ENCODE measurements at places on chromosomes 13 and 19.
A peak's percentile ranks its signal among the peaks of the same experiment; 100 is the strongest.

DNA sequence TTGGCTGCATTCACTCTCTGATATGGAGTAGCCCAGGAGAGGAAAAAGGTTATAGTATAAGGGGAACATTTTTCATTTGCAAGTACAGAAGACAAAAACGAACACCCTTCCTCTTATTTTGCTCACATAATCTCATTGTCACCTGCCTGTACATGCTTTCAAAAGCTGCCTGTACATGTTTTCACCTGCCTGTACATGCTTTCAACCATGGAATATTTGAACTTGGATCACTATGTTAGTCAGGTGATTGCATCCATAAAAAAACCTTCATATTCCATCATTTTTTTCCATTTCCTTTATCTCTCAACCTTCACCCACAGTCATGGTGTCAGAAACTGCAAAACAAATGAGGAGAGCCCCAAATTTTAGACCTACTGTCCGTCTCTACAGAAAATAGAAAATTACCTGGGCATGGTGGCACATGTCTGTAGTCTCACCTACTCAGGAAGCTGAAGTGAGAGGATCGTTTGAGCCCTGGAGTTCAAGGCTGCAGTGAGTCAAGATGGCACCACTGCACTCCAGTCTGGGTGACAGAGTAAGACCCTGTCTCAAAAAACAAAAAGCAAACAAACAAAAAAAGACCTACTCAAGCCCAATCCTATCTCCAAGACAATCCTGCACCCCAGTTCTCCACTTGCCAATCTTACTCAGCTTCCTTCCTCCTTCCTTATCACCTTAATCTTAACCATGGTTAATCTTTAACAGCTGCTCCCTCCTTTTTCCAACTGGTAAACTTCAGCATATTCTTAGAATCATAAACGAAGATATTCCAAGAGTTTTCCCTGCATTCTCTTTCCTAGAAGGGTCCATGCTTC, 11.6 kb downstream of the IGFL2 start:
- DNase-seq: no peak

GRCh38 chr19:43741075-43741825, 13.5 kb downstream of the SMG9 start:
- no peak for DNase-seq

GRCh38 chr13:33541456-33541855, 255.9 kb upstream of the STARD13 start:
- DNase-seq: no peak

DNA sequence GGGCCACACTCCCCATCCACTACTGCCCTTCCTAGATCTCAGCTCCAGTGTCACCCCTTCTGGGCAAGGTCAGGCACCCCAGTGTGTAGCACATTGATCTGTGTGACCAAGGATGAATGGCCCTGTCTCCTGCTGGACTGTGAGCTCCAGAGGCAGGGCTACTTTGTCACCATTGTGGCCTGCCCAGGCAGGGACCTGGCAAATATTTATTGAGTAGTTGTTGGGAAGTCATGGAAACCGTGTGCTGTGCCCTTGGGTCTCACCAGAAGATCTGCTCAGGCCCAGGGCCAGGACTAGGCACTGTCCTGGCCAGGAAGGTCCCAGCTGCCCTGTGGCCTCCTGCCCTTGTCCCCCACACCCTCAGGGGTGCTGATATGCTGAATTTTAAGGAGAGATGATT, 10.5 kb downstream of the NACC1 start:
- DNase-seq: no peak

GRCh38 chr13:95388420-95389079, 87.3 kb upstream of the ABCC4 start:
- no peak for DNase-seq

DNA sequence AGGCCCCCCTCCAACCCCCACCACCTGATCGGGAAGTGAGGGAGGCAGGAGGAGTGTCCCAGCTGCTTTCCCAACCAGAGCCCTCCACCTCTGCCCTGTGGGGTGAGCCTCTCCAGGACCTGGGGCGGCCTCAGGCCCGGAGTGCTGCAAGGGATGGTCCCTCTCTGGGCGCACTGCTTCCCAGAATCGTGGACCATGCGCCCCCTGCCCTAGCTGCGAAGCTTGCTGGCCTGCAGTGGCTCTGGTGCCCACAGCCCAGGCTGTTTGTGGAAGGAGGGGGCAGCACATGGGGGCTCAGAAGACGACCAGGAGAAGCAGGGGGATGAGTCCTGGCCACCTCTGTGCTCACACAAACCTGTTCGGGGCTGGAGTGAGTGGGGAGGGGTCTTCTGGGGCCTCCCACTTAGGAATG, 33.6 kb downstream of the CEBPG start:
- DNase-seq: no peak

- no peak for DNase-seq
Observed at GRCh38 chr19:10104130-10104513, 1.6 kb upstream of the ANGPTL6 start.

DNA sequence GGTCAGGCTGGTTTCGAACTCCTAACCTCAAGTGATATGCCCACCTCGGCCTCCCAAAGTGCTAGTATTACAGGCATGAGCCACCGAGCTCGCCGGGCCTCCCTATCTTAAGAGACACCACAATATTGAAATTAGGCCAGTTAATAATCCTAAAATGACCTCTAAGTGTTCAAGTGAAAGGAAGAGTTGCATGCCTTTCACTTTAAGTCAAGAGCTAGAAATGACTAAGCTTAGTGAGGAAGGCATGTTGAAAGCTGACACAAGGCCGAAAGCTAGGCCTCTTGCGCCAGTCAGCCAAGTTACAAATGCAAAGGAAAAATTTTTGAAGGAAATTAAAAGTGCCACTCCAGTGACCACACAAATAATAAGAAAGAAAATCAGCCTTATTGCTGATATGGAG, 144.5 kb upstream of the FNDC3A start:
- DNase-seq: no peak

DNA sequence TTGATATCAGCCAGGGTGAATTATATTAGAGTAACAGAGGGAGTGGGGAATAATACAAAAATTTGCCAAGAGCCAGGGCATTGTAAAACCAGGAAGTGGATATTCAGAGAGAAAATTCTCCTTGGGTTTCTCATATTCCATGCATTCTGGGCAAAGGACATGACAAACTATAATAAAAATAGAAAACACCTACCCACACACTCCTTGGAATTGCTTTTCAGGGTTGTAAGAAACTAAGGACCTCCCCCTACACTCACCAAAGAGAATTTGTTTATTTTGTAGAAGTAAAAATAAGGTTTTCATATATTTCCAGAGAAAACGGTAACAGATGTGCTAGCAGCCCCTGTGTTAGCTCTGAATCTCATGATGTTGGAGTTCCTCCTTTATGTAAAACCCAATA, 649.6 kb downstream of the SLITRK1 start:
- DNase-seq: no peak

- DNase-seq: peak; percentile 37
Observed at GRCh38 chr19:47430041-47430802, 10.9 kb upstream of the MEIS3 start.

DNA sequence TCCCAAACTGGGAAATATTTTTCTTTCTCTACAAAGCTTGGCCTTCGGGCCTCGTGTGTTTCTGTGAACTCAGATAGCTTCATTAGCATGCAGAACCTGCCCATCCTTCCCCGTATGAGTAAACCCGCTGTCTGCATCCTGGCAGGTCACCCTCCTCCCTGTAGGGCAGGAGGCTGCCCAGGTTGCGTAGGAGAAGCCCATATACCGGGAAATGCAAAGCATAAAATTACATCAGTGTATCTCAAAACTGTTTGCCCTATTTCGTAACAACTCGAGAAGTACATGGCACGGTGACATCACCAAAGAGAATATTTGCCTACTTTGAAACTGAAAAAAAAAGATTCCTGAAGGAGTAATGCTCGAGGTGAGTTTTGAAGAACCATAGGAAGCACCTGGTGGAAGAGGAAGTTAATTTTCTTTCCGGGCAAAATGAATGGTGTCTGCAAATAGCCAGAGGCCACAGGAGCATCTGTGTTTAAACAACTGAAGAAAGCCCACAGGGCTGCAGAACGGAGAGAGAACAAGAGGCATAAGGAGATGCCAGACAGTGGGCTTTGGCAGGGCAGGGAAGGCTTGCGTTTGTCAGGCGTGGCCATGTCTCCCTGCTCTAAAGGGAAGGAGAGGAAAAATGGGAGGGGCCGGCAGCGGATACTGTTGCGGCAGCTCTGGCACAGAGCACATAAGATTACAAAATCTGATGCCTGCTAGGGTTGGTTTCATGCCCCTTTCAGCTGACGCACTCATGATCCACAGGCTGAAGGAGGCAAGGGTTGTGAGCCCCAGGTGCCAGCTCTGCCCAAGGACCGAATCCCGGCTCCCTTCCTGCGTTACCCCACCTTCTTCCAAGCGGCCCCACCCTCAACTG, 81.4 kb downstream of the IRS2 start:
- no peak for DNase-seq

DNA sequence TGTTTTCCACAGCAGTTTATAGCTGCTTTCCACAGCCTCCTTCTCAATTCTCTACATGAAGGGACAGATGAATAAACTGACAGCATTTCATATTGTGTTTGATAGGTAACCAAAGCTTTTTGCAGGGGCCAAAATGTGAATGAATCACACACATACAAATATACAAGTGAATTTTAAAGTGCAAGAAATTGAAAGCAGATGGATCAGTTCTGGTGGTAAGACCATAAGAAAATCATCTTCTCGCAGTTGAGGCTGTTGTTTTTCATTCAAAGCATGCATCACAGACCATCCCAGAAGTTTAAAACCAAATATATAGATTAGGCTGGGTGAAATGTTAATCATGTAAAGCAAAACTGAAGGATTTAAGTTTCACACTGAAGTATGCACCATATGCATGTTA, 1569.4 kb downstream of the PCDH9 start:
- DNase-seq: no peak

DNA sequence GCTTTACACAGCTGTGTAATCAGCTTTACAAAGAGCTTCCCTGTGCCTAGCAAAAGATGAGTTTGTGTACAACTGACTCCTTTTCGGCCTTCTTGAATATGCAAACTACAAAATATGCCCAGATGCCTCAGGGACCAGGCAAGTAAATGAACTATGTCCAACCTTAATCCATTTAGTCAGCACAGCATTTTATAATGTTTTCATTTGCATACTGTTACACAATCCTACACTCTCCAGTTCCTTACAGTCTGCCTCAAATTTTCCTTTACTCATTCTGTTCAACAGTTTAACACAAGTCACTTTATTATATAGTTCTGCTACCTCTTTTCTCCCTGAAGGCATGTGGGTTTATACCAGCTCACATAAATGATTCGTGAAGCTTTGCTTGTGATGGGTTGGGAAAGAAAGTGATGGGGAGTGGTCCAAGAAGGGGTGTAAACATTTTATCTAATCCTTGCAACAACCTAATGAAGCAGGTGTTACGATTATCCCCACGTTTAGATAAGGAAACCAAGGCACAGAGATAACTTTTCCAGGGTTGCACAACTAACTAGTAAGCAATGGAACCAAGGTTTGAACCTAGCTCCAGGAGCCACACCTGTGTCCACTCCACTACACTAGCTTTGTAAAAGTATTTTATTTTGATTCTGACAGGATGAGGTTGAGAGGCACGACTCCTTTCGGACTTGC, 3.3 kb upstream of the USP12 start:
- DNase-seq: no peak

DNA sequence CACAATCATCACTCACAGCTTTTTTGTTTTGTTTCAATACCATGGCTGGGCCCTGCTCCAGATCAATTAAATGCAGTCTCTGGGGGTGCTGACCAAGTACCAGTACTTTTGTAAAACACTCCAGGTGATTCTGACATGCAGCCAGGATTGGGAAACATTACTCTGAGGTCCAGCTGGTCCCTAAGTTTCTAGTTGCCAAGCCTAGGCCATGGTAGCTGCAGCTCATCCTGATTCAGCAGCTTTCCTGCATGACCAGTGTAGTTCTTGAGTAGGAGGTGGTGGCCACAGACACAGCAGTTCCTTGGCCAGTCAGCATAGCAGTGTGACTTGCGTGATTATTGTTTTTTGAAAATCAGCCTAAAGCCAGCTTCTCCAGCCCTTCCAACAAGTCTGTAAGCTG, 859.1 kb downstream of the DIAPH3 start:
- no peak for DNase-seq

DNA sequence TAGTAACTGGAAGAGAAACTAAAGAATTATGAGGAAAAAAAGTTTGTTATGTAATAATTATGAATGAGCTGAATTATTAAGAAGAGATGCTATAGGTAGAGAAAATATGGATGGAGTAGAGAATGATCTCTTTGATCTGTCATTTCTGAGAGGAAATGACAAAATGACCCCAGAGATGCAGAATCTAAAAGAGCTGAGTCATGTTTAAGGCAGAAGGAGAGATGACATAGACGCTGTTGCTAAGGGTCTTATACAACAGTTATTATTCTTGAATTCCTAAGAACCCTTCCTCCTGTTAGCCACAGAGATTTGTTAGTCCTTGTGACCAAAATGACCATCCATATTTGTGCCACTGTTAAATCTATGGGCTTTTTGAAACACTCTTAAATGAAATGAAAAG, 58.3 kb upstream of the FREM2 start:
- no peak for DNase-seq

GRCh38 chr19:6733338-6734095, 3.9 kb downstream of the GPR108 start:
- DNase-seq: no peak

GRCh38 chr13:31213651-31214289, 14.0 kb downstream of the B3GLCT start:
- no peak for DNase-seq

DNA sequence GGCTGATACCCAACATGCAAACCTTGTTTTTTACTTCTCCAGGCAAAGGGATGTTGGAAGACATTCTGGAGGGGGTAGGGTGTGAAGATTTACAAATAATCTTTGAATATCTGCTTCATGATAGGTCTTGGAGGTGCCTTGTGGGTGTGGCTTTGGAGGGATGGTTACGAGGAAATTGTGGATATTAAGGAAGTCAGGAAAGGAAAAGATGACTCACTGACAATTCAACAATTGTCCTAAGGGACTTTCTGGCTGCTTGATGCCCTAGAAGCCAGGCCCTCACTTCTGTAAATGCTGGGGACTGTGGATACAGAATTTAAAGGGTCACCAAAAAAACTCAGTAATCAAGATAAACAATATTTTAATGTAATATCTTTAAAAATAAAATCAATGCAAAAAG, 37.4 kb upstream of the ZNF527 start:
- no peak for DNase-seq

- peak; percentile 19 for DNase-seq
Observed at GRCh38 chr19:19134687-19135158, 3.6 kb downstream of the TMEM161A start.

DNA sequence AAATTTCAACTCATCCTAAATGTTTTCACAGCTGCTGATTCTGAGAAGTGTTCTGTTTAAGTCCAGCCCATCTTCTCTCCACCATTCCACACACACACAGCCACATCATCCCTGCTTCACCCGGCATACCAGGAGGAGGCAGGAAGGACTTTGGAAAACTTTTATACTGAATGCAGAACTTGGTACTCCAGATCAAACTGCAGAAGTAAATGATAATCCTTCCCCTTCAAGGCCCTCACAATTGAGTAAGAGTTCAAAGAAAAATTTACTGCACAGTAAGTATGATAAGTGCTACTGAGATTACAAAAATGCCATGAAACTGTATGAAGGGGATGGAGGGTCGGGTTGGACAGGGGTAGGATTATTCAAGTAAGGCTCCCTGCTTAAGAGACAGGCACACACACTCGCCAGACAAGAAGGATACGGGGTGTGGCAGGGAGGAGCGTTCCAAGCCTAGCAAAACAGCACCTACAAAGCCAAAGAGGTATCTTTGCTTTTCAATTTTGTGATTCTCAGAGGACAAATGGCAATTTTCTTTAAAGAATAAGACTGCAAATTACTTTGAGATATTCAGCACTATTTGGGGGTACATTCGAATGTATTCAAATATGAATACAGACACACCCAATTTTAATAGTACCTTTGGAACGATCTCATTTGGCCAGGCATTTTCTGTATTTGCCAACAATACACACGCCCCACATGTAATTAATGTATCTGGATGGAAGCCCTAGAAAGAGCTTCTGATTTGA, 2.5 kb downstream of the USP12 start:
- DNase-seq: no peak

All from activated CD4-positive, alpha-beta T cell treated with anti-CD3 and anti-CD28 coated beads, Interleukin-2, amount 10 ng/mL, durations not matched to agents 7 days and 5 days (primary cell).